ENCODE measurements at places on chromosomes 2 and 18. TPM values are rescaled to one million over a fixed set of nuclear protein-coding genes. Genes with fewer than 3 reads are reported as not detected.

DNA sequence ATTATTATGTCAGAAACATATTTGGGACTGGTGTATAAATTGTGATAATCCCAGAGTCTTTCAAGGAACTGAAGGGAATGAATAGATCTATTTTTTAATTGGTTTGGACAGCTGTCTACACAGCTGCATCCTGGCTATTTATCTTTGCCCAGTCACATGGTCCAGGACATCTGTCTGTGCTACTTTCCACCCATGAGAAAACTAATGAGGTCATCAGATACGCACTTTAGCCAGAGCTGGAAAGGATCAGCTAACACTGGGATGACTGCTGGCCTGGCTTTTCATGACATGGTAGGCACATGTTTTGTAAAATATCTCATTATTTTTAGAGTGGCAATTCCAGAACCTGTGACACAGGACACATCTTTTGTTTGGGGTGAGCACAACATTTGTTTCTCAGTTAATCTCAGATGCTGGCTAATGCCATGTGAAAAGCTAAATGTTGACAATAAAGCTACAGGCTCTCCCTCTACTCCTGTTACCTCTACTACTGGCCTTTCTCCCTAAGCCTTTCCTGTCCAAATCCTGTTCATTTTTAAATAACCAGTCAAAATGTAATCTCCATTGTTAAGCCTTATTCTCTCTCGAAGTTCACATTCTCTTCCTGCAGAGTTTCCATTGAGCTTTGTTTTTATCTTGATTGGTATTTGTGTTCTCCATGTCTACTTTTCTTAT is 500.7 kb downstream of the RIT2 start:
- no peak for DNase-seq

DNA sequence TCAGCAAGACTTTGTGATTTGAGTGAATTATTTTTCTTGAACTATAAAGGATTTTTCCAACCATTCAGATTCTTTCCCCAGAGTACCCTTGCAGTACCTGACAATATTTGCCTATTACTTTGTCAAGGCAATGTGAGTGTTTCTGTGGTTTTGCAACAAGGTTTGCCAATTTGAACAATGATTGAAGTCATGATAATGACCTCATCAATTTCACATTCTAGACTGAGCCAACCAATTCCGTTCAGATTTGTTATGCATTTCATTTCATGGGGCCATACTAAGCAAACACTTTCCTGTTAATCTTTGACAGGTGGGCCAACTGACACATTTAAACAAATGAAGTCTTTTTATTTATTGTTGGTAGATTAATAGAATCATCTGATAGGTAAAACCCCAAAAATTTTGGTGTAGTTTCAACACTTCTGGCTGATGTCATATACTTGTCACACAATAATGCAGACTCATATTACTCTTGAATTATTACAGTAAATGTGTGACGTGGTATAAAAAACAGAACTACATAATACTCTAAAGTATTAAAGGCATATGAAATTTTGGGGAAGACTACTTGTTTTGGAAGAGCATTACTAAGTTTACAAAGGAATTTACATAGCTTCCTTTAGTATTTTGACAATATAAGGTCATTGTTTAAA is 526.4 kb downstream of the DPP10 start:
- no peak for DNase-seq

- DNase-seq = no peak
Observed at GRCh38 chr18:31821545-31822171, 61.0 kb upstream of the SLC25A52 start.

DNA sequence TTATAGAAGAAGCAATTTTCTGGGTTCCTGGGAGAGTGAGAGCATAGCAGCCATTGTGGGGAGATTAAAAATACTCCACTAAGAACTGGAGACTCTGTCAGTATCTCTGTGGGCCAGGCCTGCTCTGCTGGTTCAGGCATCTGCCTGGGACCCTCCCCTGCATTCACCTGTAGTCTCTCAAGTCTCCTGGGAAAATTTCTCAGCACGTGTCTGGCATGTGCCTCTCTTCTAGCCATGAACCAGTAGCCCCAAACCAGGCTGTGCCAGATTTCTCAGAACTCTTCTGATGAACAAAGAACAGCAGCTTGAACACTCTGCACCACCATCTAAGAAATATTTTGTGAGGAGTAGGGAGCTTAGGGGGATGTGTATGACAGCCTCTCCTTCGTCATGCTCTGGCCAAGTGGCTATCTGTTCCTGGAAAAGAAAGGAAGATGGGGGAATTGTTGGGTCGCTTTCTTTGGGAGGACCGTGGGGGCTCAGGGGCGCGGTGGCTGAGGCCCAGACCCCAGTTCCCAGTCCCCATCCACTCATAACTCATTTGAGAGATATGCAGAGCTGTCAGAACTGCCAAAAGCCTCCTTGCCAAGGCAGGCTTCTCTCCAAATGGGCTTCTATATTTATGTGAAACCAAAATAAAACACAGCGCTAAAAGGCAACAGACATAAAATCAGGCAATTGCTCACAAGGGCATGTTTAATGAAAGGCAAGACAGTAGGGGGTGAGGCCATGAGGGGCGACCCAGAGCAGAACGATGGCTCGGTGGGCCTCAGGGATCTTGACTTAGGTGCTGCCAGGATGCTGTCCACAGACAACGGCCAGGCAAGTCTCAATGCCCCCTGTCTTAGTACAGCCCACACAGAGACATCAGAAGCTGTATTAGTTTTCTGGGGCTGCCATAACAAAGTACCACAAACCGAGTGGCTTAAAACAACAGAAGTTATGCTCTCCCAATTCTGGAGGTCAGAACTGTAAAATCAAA is 114.7 kb upstream of the TNP1 start:
- DNase-seq = no peak

Gene PROC
- total RNA-seq = not detected

DNA sequence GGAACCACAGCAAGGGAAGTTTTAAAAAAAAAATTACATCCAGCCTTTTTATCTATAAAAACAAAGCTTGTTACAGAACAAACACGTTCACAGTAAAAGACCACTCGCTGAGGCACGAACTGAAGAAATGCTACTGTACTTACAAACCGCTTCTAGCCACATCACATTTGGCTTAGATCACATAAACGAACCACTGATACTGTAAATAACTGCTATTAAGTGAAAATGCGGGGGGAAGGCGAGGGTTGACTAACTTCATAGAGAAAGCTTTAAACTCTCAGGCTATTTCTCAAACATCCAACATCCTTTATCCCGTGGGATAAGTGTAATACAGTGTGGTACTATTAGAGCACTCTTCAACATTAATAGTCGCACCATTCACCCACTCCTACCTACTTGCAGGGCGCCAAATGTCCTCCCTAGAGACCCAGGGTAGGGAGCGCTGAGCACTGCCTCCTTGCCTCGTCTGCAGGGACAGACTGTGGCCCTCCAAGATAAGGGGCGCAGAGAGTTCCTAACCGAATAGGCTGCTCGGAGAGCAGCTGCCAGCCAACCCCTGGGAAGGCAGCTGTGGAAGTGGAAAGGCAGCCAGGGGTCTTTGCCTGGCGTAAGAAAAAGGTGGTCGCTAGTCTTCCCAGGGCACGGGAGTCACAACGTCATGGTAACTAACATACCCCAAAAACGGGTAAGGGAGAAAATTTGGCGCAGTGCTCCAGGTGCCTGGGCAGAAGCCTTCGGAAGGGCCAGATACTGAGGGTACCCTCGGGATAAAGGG is 854 bp downstream of the GPR155 start:
- peak; percentile 41 for DNase-seq

Gene SPIRE1
- total RNA-seq = 6.0 TPM

Gene CXCR2
- total RNA-seq = 1.2 TPM

Gene LHCGR
- total RNA-seq = not detected

DNA sequence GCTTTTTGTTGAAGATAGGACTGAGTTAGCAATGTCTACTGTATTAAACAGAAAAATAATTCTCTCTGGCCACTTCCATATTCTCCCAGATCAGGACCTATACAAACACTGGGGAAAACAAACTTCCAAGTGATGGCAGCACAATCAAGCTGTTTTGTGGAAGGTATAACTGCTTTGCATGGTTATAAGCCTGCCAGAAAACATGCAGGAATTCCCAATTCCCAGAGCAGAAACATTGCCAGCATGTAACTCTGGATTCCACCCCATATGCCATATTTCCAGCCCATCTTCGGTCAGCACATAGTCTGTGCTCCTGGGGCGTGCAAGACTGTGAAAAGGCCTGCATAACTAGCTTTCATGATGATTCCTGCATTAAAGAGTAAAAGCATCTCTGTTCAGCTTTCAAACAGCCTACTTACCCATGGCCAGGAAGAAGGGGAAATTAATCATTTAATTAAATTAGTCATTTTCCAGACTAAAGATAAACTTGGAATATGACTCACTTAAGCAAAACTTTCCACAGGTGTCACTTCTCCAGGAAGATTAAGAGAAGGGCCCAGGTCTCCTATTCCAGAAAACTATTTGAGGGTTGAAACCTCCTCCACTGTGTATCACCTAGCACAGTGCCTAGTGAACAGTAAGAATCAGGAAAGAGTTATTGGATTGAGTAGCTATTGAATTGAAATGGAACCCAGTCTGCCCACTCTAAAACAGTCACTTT is 280.5 kb downstream of the NRXN1 start:
- DNase-seq = no peak

- no peak for DNase-seq
Observed at GRCh38 chr2:231935207-231935524, 9.0 kb upstream of the NPPC start.

- DNase-seq = no peak
Observed at GRCh38 chr2:27159271-27159670, 10.5 kb downstream of the TCF23 start.

DNA sequence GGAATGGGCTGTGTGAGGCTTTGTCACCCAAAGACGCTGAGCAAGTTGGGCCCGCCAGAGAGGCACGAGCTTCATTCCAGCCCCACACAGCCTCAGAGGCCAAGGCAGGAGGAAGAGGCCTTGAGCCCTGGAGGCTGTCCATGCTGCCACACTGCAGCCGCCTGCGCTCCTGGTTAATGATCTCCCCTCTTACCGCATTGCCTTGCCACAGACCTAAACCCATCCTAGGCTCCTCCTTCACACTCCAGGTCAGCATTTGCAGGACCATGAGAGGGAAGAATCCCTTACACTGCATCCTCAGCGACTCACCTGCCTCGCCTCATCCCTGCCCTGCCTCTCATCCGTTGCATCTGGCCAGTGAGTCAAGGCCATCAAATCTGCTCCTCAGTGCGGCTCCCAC is 24.6 kb downstream of the KIF3C start:
- no peak for DNase-seq

GRCh38 chr2:96959406-96960110 is 26.8 kb downstream of the FAM178B start:
- DNase-seq = no peak

DNA sequence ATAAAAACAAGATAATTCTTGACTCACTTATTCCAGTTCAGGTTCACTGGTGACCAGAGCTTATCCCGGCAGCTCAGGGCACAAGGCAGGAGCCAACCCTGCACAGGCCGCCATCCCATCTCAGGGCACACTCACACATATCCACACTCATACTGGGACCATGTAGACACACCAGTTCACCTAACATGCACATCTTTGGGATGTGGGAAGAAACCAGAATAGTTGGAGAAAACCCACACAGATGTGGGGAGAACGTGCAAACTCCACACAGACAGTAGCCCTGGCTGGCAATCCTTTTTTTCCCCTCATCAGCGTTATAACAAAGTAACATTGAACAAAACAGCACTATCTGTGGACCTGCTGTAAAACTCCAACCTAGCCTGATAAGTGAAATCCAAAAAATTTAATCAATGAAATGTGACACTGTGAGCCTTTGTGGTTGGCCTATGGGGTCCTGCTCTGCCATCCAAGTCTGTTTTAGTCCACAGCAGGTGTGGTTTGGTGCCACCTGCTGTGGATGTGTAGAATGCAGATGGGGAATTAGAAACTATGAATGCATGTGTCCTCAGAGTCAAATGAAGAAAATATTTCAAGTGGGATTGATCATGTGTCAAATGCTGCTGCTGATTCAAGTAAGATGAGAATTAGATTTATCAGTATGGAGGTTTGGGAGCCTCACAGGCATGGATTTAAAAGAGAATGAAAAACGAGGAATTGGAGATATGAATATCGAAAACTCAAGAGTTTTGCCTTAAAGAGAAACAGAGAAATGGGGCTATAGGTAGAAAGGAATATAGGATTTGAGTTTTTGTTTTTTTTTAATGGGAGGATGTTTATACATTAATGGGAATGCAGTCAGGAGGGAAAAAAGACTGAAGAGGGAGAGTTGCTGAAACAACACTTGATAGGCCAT is 47.0 kb downstream of the UGP2 start:
- DNase-seq = peak; percentile 47

DNA sequence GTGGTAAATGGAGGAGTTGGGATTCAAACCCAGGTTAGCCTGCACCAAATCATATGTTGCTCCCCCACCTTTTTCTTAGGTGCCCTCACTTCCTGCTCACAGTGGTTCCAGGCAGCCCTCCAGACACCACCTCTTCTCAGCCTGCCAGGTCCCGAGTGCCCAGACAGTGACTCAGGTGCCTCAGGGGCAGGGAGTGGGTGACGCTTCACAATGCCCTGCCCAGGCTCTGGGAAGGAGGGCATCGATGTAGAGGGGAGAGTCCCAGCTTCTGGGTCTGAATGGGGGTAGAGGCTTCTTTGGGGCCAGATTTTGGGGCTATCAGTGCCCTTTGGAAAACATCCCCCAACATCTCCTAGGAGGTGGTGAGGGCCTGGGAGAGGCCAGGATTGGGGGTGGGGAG is 5.2 kb upstream of the DNAJB2 start:
- DNase-seq = no peak

Gene SCYGR2
- total RNA-seq = not detected

- peak; percentile 34 for DNase-seq
Observed at GRCh38 chr2:287471-287885, 413 bp downstream of the ALKAL2 start.

Gene SMYD1
- total RNA-seq = not detected

GRCh38 chr18:67135981-67136380 is 380.5 kb downstream of the DSEL start:
- no peak for DNase-seq

DNA sequence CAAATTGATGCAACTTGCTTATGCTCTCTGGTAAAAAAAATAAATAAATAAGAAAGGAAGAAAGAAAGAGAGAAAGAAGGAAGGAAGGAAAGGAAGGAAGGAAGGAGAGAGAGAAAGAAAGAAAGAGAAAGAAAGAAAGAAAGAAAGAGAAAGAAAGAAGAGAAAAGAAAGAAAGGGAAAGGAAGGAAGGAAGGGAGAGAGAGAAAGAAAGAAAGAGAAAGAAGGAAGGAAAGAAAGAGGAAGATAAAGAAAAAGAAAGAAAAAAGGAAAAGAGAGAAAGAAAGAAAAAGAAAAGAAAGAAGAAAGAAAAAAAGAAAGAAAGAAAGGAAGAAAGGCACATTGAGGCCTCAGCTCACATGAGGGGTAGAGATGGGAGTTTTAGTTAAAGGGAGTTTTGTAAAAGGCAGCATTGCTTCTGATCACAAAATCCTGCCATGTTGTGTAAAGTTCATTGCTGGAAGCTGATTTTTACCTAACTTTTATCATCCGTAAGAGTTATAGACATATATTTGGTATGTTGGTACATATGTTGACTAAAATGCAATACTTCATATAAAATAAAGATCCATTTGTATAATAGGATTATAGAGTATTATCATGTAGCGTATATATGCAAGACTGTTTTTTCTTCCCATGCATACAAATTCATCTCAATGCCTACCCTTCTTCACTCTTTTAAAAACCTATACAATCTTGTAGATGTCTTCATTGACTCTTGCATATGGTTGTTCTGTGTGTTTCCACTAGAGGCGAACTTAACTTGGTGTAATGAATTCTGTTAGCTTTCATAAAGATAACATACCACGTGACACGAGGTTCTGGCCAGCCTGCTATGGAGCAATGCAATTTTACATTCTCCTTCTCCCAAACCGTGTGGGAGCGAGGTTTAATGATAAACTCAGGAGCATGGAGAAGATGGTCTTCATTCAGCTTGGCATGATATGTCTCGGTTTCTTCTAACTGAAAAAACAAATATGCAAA is 32.8 kb downstream of the MYOM1 start:
- DNase-seq = no peak

GRCh38 chr2:120044336-120044735 is 31.5 kb downstream of the EPB41L5 start:
- DNase-seq = no peak

All from activated naive CD8-positive, alpha-beta T cell treated with anti-CD3 and anti-CD28 coated beads for 36 hours (primary cell).